Panc1 (cell line): ENCODE measurements at places on chromosomes 2 and 18. TPM values are rescaled to one million over a fixed set of nuclear protein-coding genes. Genes with fewer than 3 reads are reported as not detected.

The CHMP1B gene
- 17.1 TPM for total RNA-seq

DNA sequence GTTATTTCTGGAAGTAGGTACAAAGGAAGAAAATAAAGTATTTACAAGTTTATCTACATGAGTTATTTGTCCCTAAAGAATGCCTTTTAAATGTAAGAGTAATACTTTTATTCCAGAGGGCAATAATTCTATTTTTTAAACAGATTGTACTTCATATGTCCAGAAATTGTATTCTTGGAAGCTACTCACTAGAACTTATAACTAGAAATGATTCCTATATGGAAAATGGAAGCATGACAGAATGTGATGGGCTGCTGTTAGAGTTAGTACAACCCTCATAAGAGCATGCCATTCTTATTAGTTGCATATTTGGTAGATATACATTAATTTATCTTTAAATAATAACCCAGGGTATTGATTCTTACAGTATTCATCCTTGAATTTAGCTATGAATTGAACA is 362.0 kb downstream of the FSIP2 start:
- H3K27ac ChIP-seq: no peak overlapping the region
- no peak overlapping the region for H3K4me3 ChIP-seq
- no peaks in the 10 kb centered on the region for H3K36me3 ChIP-seq
- no peak for DNase-seq

GRCh38 chr2:183925281-183925680 is 673.0 kb upstream of the ZNF804A start:
- H3K4me3 ChIP-seq: no peak overlapping the region
- no peaks in the 10 kb centered on the region for H3K36me3 ChIP-seq
- no peak overlapping the region for H3K27ac ChIP-seq
- no peaks in the 10 kb centered on the region for H3K27me3 ChIP-seq
- no peaks in the 10 kb centered on the region for H3K4me1 ChIP-seq

DNA sequence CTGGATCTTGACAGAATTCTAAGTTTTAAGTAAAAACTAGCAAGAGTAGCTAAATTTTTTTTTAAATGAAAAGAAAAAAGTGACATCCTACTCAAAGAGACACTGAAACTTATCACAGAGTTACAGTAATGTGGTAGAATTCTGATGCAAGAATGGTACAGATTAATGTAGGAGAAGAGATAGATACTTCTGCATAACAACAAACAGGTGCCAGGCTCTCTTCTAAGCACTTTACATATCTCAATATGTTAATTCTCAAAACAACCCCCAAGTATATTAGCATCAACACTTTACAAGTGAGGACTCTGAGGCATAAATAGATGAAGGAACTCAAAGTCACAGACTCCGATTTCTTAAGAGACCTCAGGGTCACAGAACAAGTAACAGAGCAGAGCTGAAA is 28.1 kb downstream of the GCC2 start:
- H3K4me1 ChIP-seq: no peaks in the 10 kb centered on the region
- H3K27me3 ChIP-seq: no peaks in the 10 kb centered on the region
- H3K4me3 ChIP-seq: no peak overlapping the region
- H3K36me3 ChIP-seq: peaks cover 6% of the 10 kb centered on the region

The TCF7L1 gene
- 30.4 TPM for total RNA-seq

The IL1RN gene
- not detected for total RNA-seq

GRCh38 chr2:222038067-222038802 is 260.6 kb downstream of the PAX3 start:
- no peaks in the 10 kb centered on the region for H3K4me1 ChIP-seq
- no peak for DNase-seq

DNA sequence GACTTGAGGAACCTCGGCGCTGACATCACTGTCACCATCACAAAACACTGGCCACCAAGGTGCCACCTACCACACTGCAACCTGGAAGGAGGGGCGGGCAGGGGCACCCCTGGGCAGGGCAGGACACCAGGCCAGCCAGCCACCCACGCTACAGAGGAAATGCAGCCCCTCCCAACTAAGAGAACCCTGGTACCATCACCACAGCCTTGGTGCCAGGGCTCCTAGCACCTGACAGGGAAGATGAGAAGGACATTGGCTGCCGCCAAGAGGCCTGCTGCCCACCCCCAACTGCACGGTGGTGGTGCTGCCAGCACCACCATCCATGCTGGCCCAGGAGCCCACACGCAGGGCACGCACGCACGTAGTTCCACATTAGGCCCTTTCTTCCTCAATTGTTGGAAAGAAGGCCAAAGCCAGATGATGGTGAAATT is 88.7 kb downstream of the HDAC4 start:
- H3K4me1 ChIP-seq: no peaks in the 10 kb centered on the region
- H3K27ac ChIP-seq: no peak overlapping the region

GRCh38 chr18:74450626-74451025 is 6.5 kb downstream of the DIPK1C start:
- no peak overlapping the region for H3K4me3 ChIP-seq
- peaks cover 14% of the 10 kb centered on the region for H3K27me3 ChIP-seq
- H3K4me1 ChIP-seq: no peaks in the 10 kb centered on the region
- no peak for DNase-seq

The PKDCC gene
- 14.8 TPM for total RNA-seq

- peaks cover 5% of the 10 kb centered on the region for H3K4me1 ChIP-seq
- no peaks in the 10 kb centered on the region for H3K27me3 ChIP-seq
- H3K4me3 ChIP-seq: no peak overlapping the region
- H3K27ac ChIP-seq: no peak overlapping the region
- H3K36me3 ChIP-seq: no peaks in the 10 kb centered on the region
Measured at GRCh38 chr2:98454500-98455235, 10.0 kb downstream of the INPP4A start.

GRCh38 chr2:234669621-234670020 is 172.7 kb upstream of the ARL4C start:
- H3K4me3 ChIP-seq: no peak overlapping the region
- no peaks in the 10 kb centered on the region for H3K4me1 ChIP-seq

The CHRNA1 gene
- total RNA-seq: not detected

GRCh38 chr18:76388261-76388660 is 106.8 kb downstream of the ZNF516 start:
- DNase-seq: no peak
- H3K4me3 ChIP-seq: no peak overlapping the region
- H3K4me1 ChIP-seq: no peaks in the 10 kb centered on the region
- no peaks in the 10 kb centered on the region for H3K36me3 ChIP-seq
- H3K27ac ChIP-seq: no peak overlapping the region
- no peaks in the 10 kb centered on the region for H3K27me3 ChIP-seq

The SP5 gene
- 0.64 TPM for total RNA-seq

DNA sequence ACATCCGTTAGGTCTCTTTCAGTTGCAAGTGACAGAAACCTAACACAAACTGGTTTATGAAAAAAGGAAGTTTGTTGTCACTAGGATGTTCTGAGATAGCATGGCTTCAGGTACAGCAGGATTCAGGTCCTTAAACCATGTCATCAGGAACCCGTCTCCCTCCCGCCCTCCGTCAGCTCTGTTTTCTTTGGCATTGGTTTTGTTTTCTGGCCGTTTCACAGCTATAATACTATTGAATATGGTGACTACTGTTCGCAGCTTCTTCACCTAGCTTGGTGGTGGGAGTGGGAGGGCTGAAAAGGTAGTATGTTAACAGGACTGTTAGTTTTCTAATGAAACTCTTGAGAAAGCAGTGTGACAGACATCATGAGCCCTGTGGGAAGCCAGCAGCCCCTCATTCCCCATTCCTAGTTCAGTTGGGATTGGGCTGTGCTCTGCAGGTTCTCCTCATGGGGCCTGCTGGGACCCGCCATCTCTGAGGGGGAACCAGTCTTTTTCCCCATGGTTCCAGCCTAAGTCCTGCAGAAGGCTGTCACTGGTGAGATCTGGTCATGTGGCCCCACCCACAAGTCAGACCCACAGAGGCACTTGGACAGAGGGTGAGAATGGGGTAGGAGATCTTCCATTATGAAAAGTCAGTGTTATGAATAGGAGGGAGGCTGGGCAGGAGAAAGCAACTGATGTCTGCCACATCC is 12.1 kb downstream of the PTMA start:
- no peak overlapping the region for H3K4me3 ChIP-seq
- no peaks in the 10 kb centered on the region for H3K36me3 ChIP-seq
- DNase-seq: no peak
- H3K4me1 ChIP-seq: 0 out of 2 replicates have a peak, but pooled peaks cover 8% of the 10 kb centered on the region

GRCh38 chr18:26765498-26765897 is 100.0 kb downstream of the AQP4 start:
- no peak overlapping the region for H3K4me3 ChIP-seq
- H3K27ac ChIP-seq: no peak overlapping the region
- no peaks in the 10 kb centered on the region for H3K36me3 ChIP-seq
- no peak for DNase-seq
- no peaks in the 10 kb centered on the region for H3K27me3 ChIP-seq

The CD28 gene
- 0.21 TPM for total RNA-seq

The ASTL gene
- total RNA-seq: 0.18 TPM

GRCh38 chr2:150030436-150031190 is 443.0 kb upstream of the MMADHC start:
- no peak for DNase-seq
- H3K4me1 ChIP-seq: no peaks in the 10 kb centered on the region

GRCh38 chr2:43136876-43137275 is 89.5 kb downstream of the ZFP36L2 start:
- no peak overlapping the region for H3K4me3 ChIP-seq
- H3K36me3 ChIP-seq: no peaks in the 10 kb centered on the region
- H3K27ac ChIP-seq: no peak overlapping the region
- DNase-seq: no peak

GRCh38 chr2:53635694-53636093 is 131.9 kb upstream of the CHAC2 start:
- H3K4me1 ChIP-seq: no peaks in the 10 kb centered on the region
- H3K36me3 ChIP-seq: no peaks in the 10 kb centered on the region
- no peaks in the 10 kb centered on the region for H3K27me3 ChIP-seq
- no peak overlapping the region for H3K27ac ChIP-seq
- H3K4me3 ChIP-seq: no peak overlapping the region

GRCh38 chr2:76075126-76075525 is 364.4 kb upstream of the GCFC2 start:
- no peaks in the 10 kb centered on the region for H3K36me3 ChIP-seq
- no peaks in the 10 kb centered on the region for H3K4me1 ChIP-seq
- no peak for DNase-seq
- no peak overlapping the region for H3K27ac ChIP-seq
- no peak overlapping the region for H3K4me3 ChIP-seq

The OSGEPL1 gene
- 6.3 TPM for total RNA-seq

GRCh38 chr2:241611062-241611461 is 25.9 kb downstream of the THAP4 start:
- H3K36me3 ChIP-seq: no peaks in the 10 kb centered on the region; the same call in none of the 2 replicates
- peak overlapping the region; percentile 67 for H3K4me3 ChIP-seq
- no peak for DNase-seq
- H3K27me3 ChIP-seq: no peaks in the 10 kb centered on the region
- H3K27ac ChIP-seq: peak overlapping the region; percentile 91

DNA sequence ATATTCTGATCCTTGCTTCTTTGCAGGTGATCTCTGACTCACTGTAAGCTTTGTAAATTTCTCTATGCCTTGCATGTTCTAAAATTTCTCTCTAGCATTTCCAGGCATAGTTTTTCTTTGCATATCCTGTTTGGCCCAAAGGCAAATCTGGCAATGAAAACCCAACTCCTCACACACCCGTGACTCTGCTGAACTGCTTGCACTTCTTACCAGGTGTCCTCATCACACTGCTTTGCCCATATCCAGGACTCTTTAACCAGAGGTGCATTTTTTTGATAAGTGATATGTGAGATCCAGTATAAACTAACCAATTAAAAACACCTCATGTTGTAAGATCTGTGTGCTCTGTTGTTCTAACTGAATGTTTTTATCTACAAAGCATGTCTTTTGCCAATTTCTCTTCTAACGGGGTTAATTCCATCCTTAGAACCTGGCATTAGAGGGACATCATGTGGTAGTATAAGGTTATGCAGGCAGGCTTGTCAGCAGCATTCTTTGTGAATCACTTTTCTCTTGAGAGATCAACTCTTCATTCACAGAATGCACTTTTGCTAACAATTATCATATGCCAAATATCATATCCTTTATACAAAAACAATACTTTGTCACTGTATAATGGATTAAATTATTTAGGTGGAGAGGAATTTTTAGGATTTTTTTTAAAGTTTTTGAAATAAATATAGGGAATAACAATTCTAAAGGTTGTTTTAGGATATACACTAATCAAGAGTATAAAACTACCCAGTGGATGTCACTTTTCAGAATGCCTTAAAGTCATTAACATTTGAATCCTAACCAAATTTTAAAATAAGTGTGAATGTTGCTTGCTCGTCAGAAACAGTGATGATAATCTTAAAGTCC is 20.8 kb upstream of the TMX3 start:
- H3K4me1 ChIP-seq: no peaks in the 10 kb centered on the region
- no peaks in the 10 kb centered on the region for H3K27me3 ChIP-seq
- DNase-seq: peak; percentile 38
- no peak overlapping the region for H3K4me3 ChIP-seq
- H3K27ac ChIP-seq: no peak overlapping the region

- H3K4me3 ChIP-seq: no peak overlapping the region
- H3K4me1 ChIP-seq: peaks cover 15% of the 10 kb centered on the region
- H3K36me3 ChIP-seq: no peaks in the 10 kb centered on the region
- no peak for DNase-seq
- H3K27ac ChIP-seq: no peak overlapping the region
- H3K27me3 ChIP-seq: no peaks in the 10 kb centered on the region
Measured at GRCh38 chr2:100875516-100876230, 55.7 kb downstream of the NPAS2 start.
